ENCODE measurements at places on chromosomes 2 and 18.

- DNase-seq: no peak
Observed at GRCh38 chr2:69946351-69947324, 14.8 kb downstream of the ASPRV1 start.

- DNase-seq: no peak
Observed at GRCh38 chr2:11131166-11131920, 23.9 kb upstream of the SLC66A3 start.

GRCh38 chr2:174597009-174597344 is 627 bp downstream of the WIPF1 start:
- DNase-seq: no peak

DNA sequence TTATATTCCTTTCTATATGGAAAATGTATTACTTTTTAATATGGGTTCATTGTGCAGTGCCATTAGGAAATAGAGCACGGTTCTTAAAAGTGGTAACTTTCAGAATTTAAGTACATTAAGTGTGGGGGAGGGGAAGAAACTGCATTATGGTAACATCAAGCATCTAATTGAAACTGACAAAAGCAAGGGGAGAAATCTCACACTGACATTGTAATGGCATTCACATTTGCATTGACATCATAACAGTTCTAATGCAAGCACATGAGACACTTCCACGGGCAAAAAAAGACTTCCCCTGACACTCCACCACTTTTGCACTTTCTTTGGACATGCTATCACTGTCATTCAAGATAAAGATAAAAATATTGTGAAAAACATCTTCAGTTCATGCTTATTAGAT is 431.3 kb upstream of the SMIM21 start:
- no peak for DNase-seq

- no peak for DNase-seq
Observed at GRCh38 chr18:42545825-42546224, 569.7 kb downstream of the RIT2 start.

GRCh38 chr2:191931329-191931728 is 84.4 kb upstream of the CAVIN2 start:
- no peak for DNase-seq

DNA sequence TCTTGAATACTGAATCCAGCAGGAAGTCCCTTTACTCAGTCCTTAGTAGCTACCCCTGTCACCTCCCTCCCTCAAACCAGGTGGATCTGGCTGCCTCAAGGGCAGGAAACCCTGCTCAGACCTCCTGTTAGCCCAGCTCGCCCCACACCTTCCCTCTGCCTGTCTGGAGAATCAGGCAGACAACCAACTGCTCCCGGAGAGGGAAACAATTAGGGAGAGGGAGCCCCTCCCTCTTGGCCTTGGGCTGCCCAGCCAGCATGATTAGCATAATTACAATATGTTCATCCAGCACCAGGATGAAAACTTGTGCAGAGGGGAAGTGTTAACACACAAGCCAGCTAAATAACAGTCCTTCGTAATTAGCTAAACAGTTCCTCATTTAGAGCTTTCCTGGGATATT is 185.5 kb downstream of the C1D start:
- no peak for DNase-seq

DNA sequence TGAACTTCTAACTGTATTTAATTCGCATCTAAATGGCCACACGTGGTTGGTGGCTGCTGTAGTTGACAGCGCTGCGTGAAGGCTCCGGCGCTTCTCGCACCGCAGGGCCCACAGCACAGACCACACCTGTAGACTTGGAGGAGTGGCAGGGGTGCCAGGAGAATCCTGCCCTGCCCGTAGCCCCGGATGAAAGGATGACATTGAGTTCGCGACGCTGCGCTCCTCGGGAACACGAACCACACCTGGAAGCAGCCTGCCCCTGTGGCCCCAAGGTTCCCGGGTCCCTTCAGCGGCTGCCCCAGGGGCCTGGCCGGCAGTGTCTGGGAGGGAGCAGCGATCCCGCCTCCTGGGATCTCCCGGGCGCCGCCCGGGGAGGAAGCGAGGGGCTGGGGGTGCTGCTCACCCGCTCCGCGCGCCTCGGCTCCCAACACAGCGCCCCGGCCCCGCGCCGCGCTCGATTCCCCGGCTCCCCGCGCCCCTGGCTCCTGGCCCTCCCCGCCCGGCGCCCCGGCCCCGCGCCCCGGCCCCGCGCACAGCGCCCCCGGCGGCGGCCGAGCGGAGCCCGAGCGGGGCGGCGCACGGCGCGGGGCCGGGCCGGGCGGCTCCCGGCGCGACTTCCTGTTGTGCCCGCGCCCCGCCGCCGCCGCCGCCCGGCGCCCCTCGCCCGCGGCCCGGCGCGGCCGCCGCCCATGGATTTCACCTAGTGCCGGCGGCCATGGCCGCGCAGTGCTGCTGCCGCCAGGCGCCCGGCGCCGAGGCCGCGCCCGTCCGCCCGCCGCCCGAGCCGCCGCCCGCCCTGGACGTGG is at the start of gene RNPEPL1:
RNPEPL1 (plus strand) TSS at position 613 of the 806 bp plus-strand sequence; CDS start at position 716, 103 bp downstream.
- peak; percentile 49 for DNase-seq

- DNase-seq: no peak
Observed at GRCh38 chr2:65199891-65200290, 27.7 kb upstream of the ACTR2 start.

DNA sequence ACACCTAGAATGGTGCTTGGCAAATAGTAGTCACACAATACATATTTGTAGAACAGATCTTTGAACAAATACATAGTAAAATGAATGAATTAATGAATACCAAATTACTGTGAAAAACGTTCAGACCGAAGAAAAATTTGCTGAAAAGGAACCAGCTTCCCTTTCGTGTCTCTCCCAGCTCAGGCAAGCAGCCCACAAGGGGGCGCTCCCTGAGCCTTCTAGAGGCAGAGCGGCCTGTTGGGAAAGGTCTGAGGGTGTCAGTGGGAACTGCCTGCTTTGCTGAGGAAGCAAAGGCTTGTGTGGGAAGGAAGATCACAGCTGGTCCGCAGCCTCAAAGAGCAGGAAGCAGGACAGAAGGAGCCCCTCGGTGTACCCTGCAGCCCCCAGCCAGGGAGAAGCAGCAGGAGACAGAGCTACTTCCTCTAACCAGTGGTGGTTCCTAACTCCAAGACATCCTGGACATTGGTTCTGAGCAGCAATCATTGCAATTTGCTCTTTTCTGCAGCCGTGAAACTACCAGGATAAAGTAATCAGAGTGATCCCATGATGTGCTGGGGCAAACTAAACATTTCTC is 231.1 kb downstream of the ANKRD30B start:
- no peak for DNase-seq
